Breast epithelium (tissue), 4 donors: ENCODE measurements at places on chromosomes 2 and 18. TPM values are rescaled to one million over a fixed set of nuclear protein-coding genes. Genes with fewer than 3 reads are reported as not detected.

LOXL3 gene
- total RNA-seq: 7.8 TPM

DSC2 gene
- 8.0 TPM for total RNA-seq

KCNE4 gene
- total RNA-seq: 5.0 TPM

TMEM169 gene
- 1.3 TPM for total RNA-seq

- no peak for DNase-seq
These were observed 27.2 kb downstream of the CCDC195 start for GRCh38 chr2:224688997-224689396.

- no peak for DNase-seq
These were observed 186.9 kb downstream of the ZFP36L2 start for GRCh38 chr2:43039376-43040080.

DNA sequence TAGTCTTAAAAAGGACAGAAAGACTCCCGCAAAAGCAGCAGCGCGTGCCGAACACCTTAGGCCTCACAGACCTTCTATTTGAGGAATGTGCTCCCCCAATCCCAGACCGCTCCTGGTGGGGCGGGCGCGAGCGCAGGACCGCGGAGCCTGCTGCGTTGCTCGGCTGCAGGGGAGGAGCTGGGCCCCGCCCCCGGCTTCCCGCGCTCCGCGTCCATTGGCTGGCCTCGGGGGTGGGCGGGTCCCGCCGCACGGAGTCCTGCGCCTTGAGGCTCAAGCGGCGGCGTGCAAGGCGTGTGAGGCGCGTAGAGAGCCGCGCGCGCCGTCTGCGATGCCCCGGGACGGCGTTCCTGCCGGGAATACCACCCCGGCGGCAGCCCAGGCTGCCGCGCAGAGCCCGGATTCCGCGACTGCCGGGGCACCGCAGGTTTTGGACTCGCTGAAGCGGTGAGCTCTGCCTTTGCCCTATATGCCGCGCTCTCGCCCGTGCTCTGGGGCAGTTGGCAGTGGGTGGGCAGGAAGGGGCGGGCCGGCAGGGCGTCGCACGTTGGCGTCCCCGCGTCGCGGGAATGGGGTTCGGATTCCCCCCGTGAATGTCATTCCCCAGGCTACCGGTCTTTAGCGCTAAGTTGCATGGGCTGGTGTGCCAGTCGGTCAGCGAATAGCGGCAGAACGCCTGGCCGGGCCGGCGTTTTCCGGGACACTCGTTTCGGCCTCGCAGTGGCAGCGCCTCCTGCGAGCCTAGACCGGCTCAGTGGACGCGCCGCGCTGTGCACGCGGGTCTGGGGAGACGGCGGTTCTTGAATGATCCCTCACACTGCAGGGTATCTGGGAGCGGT, 49.6 kb upstream of the PAIP2B start:
- DNase-seq: peak; percentile 63

DNA sequence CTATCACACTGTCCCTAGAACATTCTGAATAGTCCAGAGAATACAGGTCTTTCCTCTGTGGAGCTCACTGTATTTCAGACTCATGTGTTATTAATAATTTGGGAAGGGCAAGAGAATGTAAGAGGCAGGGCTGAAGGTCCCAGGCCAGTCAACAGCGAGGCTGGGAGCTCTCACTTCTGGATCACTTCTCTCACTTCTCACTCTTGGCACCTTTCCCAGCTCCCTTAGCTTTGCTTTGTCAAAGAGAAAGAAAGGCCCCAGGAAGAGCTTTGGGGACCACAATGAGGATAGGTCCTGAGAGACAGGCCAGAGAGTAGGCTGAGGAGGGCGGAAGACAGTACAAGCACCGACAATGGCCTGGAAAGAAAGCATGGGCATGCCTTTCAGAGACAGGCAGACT, 11.2 kb downstream of the EFR3B start:
- DNase-seq: no peak

DNA sequence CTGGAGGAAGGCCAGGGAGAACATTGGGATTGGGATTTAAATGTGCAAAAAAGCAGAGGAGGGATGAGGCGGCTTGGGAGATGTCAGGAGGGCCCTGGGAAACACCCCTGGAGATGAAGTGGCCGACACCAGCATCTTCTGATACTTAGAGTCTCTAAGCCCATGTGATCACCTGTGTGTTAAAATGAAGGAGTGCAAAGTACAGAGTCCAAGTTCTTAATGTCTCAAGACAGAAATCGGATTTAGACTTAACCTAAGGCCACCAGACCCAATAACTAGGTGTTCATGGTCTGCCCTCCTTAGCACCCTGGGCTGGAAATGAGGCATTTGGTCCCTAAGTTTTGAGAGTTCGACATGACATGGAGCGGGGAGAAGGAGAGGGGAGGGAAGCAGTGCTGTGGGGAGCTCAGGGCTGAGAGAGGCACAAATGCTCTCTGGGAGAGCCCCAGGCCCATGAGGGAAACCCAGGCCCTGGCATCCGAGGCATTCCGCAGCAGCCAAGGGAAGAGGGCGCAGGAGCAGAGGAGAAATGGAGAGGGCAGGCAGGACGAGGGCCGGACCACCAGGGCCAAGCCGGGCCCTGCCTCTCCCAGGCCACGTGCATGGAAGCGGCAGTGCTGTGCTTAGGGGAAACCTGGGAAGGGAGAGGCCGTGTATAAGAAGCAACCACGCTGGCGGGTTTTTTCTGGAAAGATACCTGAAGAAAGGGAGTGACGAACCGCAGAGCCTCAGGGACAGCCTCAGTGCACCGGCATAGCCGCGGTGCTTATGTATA, 63.3 kb downstream of the SFXN5 start:
- DNase-seq: peak; percentile 30

DNA sequence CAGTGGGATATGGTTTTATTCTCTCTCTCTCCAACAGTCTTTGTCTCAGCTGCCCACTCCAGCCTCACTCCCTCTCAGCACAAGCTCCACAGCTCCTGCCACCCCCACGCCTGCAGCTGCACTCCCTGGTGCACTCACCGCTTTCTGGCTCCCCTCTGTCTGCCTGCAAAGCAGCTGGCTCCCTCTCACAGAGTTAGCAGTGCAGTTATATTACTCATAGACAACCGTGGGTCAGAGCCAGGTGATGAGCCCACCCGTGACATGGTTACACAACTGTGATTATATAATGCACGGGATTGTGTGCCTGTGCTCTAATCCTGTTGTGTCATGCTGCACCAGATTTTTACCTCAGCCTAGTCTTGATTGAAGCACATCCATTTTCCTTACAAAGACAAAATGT, 276.9 kb upstream of the CHAC2 start:
- DNase-seq: no peak

DNA sequence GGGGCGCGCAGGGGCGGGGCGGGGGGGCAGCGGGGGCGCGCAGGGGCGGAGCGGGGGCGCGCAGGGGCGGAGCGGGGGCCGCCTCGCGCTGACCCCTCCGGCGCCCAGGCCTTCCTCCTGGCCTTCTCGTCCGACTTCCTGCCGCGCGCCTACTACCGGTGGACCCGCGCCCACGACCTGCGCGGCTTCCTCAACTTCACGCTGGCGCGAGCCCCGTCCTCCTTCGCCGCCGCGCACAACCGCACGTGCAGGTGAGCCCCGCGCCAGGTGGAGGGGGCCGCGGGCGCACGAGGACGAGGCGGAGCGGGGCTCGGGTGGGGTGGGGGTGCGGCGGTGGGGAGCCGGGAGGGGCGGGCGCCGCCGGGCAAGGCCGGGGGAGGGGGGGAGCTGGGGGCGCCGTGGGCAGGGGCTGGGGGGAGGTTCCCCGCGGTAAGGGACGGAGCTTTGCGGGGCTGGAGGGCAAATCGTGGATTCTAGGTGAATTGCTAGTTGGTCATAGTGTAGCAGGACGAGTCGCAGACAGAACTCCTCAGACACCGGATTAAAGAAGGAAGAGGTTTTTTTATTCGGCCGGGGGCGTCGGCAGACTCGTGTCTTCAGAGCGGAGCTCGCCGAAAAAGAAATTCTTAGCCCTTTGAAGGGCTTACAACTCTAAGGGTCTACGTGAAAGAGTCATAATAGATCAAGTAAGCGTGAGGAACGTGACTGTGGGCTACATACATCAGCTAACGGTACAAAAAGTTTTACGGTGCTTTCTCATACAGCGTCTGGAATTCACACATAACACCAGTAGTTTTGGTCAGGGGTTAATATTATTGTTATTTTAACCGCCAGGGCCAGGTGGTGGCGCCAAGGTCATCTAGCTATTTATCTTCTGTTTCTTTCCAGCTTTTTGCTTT, 29.9 kb downstream of the ANO7 start:
- no peak for DNase-seq
